ENCODE measurements at places on chromosomes 5 and 9.

GRCh38 chr9:116276651-116277121 is 123.1 kb downstream of the PAPPA start:
- DNase-seq, result no peak

- DNase-seq, result no peak
These were observed 5.7 kb upstream of the SLC25A48 start for GRCh38 chr5:135828782-135829127.

DNA sequence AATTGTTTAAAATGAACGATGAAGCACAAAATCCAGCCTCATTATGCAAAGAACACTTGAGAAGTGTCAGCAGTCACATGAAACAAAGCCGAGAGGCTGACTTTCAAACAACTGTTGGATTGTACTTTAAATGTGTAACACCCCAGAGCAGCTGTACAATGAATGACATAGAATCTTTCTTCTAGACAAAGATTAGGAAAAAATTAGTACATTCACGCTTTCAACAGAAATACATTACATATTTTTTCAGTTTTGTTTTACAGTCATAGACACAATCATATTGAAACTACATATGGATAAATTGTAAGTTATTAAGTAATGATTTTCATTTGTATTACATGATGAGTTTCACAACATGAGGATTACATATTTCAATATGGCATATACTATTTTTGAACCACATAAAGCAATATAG is 10.6 kb upstream of the AGXT2 start:
- DNase-seq, result no peak

- no peak for DNase-seq
These were observed 292.8 kb downstream of the YTHDC2 start for GRCh38 chr5:113806250-113806649.

GRCh38 chr9:133133681-133134387 is 12.8 kb upstream of the RALGDS start:
- peak; percentile 88 for DNase-seq

GRCh38 chr5:126527892-126528291 is 67.1 kb downstream of the ALDH7A1 start:
- no peak for DNase-seq
